ENCODE measurements at places on chromosomes 11 and 22.
A peak's percentile ranks its signal among the peaks of the same experiment; 100 is the strongest.

- no peak for DNase-seq
These were observed 302.0 kb downstream of the TBC1D22A start for GRCh38 chr22:47064416-47064815.

GRCh38 chr11:36258730-36259360 is 30.4 kb downstream of the COMMD9 start:
- peak; percentile 77 for DNase-seq

DNA sequence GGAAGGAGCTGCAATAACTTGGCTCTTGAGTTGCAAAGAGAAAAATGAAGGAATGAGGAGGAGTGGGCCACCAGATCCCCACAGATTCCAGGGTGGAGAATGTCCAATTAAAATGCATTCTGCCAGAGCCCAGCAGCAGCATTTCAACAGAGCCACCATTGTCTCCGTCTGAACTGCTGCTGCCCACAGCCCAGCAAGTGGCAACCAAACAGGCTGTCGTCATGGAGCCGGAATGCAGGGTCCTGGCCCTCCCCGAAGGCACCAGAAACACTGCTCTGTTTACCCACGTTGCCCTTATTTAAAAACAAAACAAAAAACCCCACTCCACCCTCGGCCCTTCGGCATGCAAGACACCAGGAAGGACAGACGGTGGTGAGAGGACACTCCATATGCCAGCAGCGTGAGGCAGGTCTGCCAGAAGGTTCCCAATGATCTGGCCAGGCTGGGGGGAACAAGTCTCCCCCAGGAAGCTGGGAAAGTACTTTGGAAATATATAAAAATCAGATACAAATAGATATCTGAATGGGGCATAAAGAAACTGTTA is 32.5 kb downstream of the PLEKHA7 start:
- no peak for DNase-seq

DNA sequence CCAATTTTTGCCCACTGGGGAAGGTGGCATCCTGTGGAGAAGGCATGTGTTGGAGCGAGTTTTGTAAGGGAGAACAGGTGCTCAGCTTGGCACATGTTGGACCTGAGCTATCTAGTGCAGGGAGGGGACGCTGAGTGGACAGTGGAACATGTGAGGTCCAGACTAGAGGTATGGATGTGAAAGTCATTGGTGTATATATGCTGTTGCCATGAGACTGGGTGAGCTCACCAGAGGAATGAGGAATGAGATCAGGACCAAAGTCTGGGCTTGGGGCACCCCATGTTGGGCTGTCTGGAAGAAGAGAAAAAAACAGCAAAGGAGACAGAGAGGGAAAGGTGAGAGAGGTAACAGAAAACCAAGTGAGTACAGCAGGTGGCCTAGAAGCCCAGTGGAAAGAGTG is 12.3 kb upstream of the SYT7 start:
- DNase-seq = no peak

DNA sequence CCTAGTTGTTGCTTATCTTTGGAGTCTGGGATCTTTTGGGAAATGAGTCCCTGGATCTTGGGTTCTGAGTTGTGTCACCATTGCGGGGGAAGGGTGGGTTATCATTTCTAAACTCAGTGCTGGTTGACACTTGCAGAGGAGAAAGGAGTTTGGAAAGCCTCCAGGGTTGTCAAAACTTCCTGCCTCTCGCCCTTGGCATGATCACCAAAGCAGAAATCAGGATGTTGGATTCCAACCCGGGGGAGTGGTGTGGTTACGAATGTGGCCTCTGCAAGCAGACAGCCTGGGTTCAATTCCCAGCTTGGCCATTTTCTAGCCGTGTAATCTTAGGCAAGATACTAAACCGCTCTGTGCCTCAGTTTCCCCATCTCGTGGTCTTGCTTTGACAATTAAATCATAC is 24.3 kb downstream of the CD6 start:
- DNase-seq = no peak

DNA sequence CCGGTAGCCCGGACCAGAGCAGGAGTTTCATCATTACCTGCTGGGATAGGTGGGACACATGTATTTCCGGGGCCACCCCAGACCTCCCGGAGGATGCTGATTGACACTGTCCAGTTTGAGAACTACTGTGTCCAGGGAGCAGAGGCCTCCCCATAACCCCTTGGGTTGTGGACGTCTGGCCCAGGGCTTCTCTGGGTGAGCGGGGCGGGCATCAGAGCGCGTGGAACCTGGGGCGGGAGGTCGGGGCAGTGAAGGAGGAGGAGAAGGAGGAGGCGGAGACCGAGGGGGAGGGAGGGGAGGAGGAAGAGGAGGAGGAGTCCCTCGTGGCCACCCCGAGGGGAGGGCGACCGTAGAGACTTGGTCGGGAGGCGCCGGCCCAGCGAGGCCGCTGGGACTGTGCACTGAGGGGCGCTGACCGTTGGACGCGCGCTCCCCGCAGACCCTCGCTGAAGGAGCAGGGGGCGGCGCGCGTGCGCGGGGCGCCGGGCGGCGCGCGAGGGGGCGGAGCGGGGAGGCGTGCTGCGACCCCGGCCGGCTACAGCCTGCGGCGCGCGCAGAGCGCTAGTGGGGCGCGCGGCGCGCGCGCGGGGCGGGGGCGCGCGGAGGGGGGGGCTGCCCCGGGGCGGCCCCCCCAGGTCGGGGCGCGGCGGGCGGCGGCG is at the start of gene GRK3:
Gene GRK3 (plus strand): TSS at position 356 of the 659 bp plus-strand sequence. CDS start 366 bp downstream, outside the sequence.
- peak; percentile 75 for DNase-seq

GRCh38 chr22:35519306-35520000 is 21.2 kb upstream of the RASD2 start:
- DNase-seq = no peak

- DNase-seq = no peak
These were observed 31.3 kb downstream of the ARRB1 start for GRCh38 chr11:75320046-75320618.

GRCh38 chr11:76215941-76216340 is 9.6 kb upstream of the WNT11 start:
- DNase-seq = no peak

- no peak for DNase-seq
These were observed 4.1 kb upstream of the MUC6 start for GRCh38 chr11:1040428-1041148.

GRCh38 chr11:106552694-106553203 is 465.5 kb downstream of the GUCY1A2 start:
- DNase-seq = no peak

DNA sequence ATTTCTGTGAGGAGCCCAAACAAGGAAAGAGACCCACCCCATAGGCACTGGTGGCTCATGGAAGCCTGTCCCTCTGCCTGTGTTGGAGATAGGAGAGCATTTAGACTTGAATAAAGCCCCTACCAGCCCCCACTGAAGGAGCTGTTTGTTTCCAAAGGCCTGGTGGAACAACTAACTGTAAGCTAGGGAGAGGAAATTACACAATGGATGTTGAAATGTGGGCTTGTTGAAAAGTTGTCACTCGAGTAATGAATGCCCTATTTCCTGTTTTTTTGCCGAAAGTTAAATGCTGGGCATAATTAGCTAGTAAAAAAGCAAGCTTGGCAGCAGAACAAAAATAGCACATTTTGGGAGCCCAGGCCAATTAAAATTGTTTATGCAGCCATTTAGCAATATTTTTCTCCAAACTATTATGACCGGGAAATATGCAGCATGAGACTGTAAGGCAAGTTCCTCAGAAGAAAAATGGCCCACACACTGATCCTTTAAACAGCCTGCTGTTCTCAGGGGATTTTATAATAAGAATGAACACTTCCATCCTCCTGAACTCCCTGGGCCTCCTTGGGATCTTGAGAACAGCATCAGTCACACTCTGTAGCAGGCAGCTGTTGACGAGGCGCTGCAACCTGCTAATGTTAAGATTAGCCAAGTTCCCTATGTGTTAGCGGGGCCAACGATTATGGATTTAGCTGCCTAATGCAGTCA is 38.6 kb upstream of the LMO2 start:
- DNase-seq = no peak

GRCh38 chr11:8810540-8811301 is 100.3 kb upstream of the AKIP1 start:
- DNase-seq = peak; percentile 71

GRCh38 chr11:3981084-3981633 is 113.4 kb upstream of the RRM1 start:
- DNase-seq = no peak

- DNase-seq = no peak
These were observed 4.8 kb upstream of the APOBEC3H start for GRCh38 chr22:39092111-39092862.

- DNase-seq = no peak
These were observed 44.3 kb downstream of the CWF19L2 start for GRCh38 chr11:107413352-107413751.

- no peak for DNase-seq
These were observed 5.4 kb downstream of the LINC01488 start for GRCh38 chr11:69486773-69487291.

DNA sequence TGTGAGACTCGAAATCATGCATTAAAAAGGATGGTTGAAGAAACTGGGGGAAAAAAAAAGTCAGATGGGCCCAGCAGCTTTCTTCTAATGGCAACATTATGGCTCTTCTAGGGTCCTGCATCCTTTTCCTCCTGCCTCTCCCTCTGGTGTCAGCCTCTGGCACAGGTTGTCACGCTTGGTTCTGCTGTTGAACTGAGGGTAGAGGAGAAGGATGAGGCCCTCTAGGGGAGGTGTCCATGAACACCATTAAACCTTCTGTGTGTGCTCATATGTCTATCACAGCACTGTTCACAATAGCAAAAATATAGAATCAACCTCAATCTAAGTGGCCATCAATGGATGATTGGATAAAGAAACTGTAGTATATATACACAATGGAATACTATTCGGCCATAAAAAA is 36.0 kb downstream of the BUD13 start:
- DNase-seq = peak; percentile 83

- DNase-seq = no peak
These were observed 44.3 kb upstream of the CEP126 start for GRCh38 chr11:101870510-101870909.

DNA sequence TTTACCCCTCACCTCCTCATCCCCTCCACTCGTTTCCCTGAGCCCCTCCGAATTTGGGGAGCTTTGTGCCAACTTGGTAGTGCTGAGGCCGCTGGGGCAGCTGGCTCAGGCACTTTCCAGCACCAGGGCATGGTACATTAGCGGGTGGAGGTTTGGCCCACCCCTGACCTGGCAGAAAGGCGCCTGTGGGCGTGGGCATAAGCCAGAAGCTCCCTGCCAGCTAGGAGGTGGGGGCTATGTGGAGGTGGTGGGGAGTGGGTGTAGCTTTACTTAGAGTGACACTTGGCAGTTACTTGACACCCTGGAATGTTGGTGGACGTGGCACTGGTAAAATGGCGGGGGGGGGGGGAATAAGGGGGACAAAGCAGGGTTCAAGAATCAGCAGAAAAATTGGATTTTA is 10.3 kb upstream of the IGF2 start:
- DNase-seq = no peak

DNA sequence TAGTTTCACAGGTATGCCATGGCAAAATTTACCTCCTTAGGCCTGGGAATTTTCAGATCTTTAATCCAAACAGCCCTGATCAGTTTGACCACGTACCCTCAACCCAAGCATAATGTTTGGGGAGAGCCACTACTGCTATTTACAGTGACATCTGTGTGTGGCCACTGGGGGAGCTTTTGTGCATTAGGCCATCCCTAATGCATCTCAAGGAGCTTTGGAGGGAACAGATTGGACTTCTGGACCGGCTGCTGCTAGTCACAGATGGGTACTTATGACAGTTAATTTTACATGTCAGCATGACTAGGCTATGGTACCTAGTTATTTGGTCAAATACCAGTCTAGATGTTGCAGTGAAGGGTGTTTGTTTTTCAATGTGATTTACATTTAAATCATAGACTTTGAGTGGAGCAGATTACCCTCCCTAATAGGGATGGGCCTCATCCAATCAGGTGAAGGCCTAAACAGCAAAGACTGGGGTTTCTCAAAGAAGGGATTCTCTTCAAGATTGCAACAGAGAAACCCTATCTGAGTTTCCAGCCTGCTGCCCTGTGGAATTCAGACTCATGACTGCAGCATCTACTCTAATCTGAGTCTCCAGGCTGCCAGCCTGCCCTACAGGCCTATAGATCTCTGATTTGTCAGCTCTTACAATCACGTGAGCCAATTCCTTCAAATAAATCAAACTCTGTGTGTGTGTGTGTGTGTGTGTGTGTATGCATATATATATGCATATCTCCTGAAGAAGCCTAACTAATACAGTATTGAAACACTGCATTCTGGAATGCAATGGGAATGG is 38.0 kb upstream of the GALNT18 start:
- DNase-seq = no peak

GRCh38 chr11:61836193-61836592 is 8.1 kb downstream of the FADS2 start:
- DNase-seq = no peak

GRCh38 chr11:64074239-64074638 is 38.5 kb downstream of the FLRT1 start:
- no peak for DNase-seq

- no peak for DNase-seq
These were observed 30.3 kb downstream of the SGSM1 start for GRCh38 chr22:24836282-24836681.

GRCh38 chr11:116980136-116980793 is 118.0 kb downstream of the SIK3 start:
- DNase-seq = no peak

DNA sequence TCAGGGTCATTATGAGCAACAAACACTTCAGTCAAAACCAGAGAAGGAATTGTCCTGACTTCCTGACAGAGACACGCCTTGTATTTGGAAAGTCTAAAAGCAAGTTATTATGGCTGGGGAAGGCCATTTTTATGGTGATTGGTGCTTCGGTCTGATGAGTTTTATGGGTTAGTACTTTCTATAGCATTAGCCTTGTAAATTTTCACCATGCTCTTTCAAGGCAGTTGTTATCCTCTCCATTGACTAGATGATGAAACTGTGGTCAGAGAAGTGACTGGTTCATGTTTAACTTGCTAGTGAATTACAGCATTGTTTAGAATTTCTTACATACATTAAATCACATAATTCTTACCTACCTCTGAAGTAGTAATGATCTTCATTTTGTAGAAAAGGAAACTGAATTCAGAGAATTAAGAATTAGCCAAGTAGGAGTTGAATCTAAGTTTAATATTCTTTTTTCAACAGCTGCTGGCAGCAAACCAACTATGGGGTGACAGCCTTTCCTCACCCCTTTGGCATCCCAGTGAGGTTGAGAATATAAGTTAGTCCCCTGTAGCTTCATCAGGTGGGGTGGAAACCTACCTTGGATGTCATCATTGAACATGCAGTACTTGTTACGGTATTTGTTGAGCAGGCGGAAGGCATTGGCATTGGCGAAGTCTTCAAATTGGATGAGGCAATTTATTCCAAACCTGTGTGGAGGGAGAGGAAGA is 90.0 kb downstream of the CCDC81 start:
- DNase-seq = no peak

DNA sequence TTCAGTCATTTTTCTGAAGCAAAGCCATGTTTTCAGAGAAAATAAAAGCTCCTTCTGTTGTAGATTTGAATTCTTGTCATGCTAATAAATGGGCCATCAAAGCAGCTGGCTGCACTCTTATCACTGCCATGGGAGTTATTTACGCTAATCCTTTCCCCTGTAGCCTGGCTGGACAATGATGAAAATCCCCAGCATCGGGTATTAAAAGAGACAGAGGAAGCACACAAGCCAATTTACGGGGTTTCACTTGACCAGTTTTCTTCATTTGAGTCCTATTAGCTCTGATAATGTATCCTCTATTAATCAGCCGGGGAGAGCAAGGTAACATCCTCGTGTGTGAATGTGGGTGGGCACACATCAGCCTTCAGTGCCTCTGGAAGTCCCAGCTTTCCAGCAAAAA is 470.2 kb upstream of the API5 start:
- DNase-seq = no peak

All from 8988T (cell line).